A549 treated with CORT108297 at 1 μM for 4 hours (cell line): ENCODE measurements at places on chromosomes 3 and 15. TPM values are rescaled to one million over a fixed set of nuclear protein-coding genes. Genes with fewer than 3 reads are reported as not detected.

The SNX22 gene
- total RNA-seq, result 0.59 to 0.96 TPM (median 0.89 TPM) in 5 replicates

The PLSCR5 gene
- not detected in 5 replicates for total RNA-seq

The CPA3 gene
- not detected in 5 replicates for total RNA-seq

The GOLGA6A gene
- total RNA-seq, result 0.05 to 0.10 TPM (median 0.06 TPM) in 4 of 5 replicates, not detected in the other

The AADAC gene
- total RNA-seq, result 16.4 to 19.6 TPM (median 17.9 TPM) in 5 replicates

The KLHL40 gene
- total RNA-seq, result not detected in 5 replicates

The DNAH12 gene
- total RNA-seq, result 0.03 to 0.15 TPM (median 0.13 TPM) in 5 replicates

The FMN1 gene
- 0.21 to 0.33 TPM (median 0.25 TPM) in 5 replicates for total RNA-seq

The KCNH8 gene
- total RNA-seq, result 0.05 TPM in 1 of 5 replicates, not detected in the others

The IL1RAP gene
- 5.0 to 6.5 TPM (median 5.7 TPM) in 5 replicates for total RNA-seq

The SNX1 gene
- total RNA-seq, result 70.3 to 82.8 TPM (median 80.8 TPM) in 5 replicates

The MITF gene
- total RNA-seq, result 5.7 to 8.4 TPM (median 7.2 TPM) in 5 replicates

The IQCF5 gene
- not detected in 5 replicates for total RNA-seq

The MOBP gene
- total RNA-seq, result 0.06 to 0.07 TPM in 2 of 5 replicates, not detected in the others

The MUC20 gene
- total RNA-seq, result 0.25 to 0.73 TPM (median 0.50 TPM) in 5 replicates
